ENCODE measurements at places on chromosomes 3 and 15.
A peak's percentile ranks its signal among the peaks of the same experiment; 100 is the strongest.

DNA sequence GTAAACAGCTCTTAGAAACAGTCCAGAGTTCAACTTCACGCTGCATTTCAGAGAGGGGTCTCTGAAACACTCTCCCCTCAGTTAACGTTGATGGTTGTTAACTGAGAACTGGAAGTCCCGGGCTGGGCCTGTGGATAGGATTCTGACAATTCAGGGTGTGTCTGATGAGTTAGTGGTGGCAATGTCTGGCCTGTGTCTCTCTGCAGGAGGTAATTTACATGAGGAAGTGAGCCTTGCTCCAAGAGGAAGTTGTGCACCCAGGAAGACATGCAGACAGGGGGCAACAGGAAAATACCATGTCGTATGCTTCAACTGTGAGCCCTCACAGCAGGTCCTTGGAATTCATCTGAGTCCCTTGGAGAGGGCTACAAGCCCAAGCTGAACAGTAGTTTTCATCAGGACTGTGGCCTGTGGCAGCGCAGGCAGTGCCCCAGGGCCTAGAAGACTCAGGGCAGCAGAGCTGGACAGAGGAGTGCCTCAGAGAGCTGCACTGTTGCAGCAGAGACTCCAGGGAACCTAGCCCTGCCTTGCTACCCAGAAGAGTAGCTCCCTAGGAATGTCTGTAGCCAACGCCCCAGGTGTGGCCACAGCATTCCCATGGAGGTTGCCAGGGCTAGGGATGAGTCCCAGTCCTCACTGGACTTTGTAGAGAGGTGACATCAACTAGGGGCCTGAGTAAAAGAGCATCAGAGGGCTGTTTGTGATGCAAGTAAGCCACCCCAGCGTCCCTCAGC is 104.6 kb upstream of the SELENOK start:
- DNase-seq = no peak

DNA sequence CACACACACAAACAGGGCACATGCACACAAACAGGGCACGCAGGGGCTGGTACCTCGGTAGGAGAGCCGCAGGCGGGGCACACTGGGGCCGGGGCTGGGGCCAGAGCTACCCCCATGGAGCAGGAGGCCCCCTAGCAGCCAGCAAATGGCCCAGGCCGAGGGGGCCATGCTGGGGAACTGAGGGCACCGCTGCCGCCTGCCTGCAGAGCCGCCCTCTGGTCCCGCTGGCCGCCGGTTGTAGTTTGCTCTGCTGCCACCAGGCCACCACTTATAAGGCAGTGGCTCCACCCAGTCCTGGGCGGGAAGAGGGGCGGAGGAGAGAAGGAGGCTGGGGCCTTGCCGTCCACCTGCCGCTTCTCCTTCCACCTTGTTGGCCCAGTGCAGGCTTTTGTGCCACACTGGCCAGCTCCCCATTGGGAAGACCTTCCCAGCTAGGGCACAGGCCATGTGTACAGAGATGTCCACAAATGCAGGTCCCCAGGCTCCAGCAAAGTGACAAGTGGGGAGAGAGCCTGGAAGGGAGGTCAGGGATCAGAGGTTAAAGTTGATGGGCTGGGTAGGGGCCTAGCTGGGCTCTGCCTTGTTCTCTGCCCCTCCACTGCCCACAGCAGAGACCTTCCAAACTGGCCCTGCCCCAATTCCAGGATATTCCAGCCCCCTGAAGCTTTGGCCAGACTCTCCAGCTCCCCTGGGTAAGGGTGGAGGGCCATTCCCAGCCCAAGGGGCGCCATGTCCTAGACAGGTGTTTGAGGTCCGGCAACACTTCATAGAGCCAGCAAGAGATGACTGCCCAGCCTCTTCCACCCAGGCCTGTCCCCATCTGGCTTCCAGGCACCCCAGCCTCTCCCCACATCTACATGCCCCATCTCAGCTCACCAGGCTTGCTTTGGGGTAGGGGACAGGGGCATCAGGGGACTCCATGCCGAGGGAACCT is at the start of gene SEMA3G:
SEMA3G (minus strand) TSS at position 244 of the 934 bp plus-strand sequence; CDS start at position 168, 76 bp downstream.
- DNase-seq = peak; percentile 18

DNA sequence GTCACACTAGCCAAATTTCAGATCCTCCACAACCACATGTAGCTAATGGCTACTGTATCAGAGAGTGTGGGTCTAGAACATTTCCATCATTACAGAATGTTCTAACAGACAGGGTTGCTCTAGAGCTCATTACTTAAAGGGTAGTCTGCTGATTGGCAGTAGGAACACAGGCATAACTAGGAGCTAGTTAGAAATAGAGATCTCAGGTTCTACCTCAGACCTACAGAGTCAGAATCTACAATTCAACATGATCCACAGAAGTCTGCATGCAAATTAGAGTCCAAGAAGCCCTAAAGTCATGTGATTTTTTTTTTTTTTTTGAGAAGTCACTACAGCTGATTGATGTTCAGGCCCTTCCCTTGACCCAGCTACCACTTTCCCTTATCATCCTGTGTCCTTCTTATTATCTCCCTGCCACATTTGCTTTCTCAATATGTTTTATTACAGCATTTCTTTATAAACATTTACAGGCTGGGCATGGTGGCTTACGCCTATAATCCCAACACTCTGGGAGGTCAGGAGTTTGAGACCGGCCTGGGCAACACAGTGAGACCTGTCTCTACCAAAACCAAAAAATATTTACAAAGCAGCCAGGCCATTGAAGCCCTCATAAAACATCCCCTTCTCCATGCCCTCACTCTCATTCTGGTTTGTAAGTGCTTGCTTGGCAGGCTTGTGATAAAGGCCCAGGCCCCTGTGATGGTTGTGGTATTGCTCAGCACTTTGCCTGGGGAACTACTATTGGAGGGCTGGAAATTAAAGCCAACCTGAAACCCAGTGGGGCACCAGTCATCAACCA is 3.8 kb upstream of the ABHD5 start:
- no peak for DNase-seq

DNA sequence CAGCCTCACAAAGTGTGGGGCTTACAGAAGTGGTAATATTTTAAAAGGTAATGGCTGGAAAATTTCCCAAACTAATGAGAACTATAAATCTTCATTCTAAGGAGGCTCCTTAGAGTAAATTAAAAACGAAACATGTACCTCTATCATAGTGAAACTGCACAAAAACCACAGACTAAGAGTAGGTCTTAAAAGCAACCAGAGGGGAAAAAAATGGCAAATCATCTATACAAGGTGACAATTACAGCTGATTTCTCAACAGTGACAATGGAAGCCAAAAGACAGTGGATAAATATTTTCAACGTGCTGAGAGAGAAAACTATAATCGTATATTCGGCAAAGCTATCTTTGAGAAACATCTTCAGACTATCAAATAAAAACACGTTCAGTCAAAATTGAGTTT is 20.6 kb downstream of the HEG1 start:
- no peak for DNase-seq

- DNase-seq = no peak
Observed at GRCh38 chr3:186938716-186939115, 8.4 kb downstream of the ST6GAL1 start.
